Germinal center (tissue), 1 donor: ENCODE measurements at places on chromosomes 12 and 14.

DNA sequence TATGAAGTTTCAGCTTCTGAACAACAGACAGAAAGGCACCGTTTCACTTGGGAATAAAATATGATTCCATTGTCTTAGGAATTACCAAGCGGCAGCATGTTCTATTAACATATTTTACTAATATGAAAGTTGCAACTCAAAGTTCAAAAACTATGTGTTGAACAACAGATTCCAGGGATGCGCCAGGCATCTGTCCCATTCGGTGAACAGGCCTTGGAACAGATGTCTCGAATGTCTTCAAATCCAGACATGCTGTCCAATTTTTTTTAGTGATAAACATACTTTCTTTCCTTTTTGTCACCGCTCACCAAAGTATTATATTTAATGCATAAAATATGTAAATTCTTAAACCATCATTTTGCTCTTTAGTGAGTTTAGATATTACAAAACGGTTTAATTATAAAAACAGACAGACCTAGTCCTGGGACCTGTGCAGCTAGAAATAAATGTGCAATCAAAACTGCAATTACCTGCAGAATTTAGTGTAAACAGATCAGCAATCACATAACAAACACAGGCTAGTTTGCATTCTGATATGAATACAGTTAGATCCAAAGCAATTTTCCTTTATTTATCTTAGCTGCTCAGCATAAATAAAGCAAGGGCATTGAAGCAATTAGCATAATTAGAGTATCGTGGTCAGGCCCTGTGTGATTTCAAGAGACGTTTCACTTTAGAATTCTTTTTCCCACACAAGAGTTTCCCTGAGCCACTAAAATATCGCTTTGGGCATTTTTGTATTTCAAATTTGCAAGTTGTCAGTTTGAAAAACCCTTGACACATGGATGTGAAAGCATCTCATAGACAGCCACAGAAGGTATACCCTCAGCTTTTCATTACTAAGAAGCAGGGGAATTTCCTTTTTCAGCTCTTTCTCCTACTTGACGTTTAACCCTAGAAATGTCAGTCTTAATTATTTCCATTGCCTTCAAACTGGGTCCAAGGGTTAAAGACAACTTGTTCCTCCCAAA is 420.8 kb downstream of the EGLN3 start:
- no peak for DNase-seq

GRCh38 chr12:47867495-47867941 is 37.3 kb downstream of the VDR start:
- DNase-seq: no peak

DNA sequence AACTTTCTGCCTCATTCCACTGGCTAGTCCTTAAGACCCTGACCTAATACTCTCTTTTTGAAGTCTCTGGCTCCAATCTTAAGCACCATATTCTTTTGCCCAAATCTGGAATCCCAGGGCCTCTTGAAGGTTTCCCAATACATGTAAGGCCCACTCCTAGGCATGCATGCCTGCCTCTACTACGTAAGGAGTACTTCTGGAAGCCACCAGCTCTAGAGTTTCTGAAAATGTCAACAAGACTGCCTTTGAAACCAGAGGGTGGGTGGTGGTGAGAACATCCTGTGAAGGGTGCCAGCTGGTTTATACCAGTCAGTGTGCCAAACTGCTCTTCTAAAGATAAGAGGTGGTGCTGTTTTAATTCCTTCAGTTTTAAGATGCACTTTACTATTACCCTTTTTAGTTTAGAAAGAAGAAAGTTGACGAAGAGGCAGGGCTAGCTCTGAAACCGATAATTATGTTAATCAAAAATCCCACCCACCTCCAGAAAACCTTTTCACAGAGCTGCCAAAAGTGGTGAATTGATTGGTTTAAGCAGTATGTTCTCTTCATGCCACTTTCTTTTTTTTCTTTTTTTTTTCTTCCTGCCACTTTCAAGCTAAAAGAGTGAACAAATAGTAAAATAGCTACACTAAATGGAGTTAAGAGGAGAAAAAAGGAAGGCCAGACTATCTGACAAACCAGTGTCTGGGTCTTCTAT is 8.7 kb upstream of the WDR89 start:
- no peak for DNase-seq

DNA sequence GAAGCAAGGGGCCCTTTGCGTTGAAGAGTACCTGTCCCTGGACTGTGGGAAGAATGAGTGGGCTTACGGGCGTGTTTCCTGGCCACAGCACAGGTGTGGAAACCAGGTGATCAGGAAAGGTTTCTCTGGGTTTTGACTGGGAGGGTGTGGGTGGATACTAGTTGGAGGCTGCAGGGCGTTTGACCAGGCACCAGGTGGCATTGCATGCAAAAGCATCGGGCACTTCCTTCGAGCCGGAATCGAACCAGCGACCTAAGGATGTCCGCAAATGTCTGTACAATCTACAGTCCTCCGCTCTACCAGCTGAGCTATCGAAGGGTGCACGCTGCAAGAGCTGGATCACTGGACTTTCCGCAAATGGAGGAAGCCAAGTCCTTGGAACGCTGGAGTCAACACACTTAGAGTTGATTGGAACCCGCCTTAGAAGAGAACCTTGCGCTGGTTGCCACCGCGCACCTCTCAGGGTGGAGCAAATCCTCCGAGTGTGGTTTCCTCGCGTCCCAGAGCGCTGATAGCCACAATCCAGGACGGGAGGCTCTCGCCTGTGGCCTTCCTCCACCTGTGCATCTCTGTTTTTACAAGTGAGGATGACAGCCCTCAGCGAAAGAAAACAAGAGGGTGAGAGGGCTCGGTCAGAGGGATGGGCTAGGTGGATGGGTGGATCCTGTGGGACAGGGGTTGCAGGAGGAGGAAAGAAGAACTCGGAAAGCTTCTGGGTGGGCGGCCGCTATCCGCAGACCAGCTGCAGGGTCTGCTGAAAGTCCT is 21.2 kb upstream of the RNASE4 start:
- DNase-seq: peak; percentile 54

DNA sequence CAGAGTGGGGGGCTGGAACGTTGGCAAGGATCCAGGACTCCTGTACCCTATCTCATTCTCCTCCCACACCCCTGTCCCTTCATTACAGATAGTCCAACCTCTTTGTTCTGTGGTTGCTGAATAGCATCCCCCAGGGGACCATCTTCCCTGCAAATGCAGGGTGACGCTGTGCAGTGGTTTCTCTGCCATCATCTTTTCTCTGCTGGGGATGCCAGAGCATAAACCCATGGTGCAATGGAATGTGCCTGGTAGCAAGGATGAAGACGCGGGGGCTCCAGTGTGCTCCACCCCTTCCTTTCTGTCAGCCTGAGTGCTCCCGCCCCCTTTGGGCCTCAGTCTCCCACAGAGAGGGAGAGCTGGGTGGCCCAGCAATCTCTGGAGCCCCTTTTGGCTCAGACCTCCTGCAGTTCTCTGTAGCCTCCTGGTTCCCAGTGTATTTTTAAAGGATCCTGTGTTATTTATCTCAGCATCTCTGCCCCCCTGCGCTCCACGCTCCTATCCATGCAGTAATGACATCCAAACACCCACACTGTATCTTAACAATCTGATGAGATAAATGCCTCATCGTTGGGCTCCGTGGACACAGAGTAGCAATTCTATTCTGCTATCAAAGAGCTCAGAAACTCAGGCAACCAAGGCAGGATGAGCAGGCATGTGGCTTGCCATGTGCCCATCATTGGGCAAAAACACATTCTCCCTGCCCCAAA is 212.8 kb downstream of the CACNA1C start:
- no peak for DNase-seq
